B cell (primary cell): ENCODE measurements at places on chromosomes 6 and 20. TPM values are rescaled to one million over a fixed set of nuclear protein-coding genes. Genes with fewer than 3 reads are reported as not detected.

Gene FUT9
- not detected in 2 replicates for polyA plus RNA-seq

Gene SNAP25
- polyA plus RNA-seq = 0.27 TPM in 1 of 2 replicates, not detected in the other

Gene ACSS1
- polyA plus RNA-seq = 95.5 and 103 TPM in 2 replicates

Gene GRM1
- polyA plus RNA-seq = not detected in 2 replicates

Gene PRL
- not detected in 2 replicates for polyA plus RNA-seq

Gene APOM
- 11.6 and 11.9 TPM in 2 replicates for polyA plus RNA-seq

Gene ASIP
- 0.24 TPM in 1 of 2 replicates, not detected in the other for polyA plus RNA-seq

Gene COL11A2
- polyA plus RNA-seq = 0.82 and 0.88 TPM in 2 replicates

Gene SOBP
- polyA plus RNA-seq = 0.82 and 0.87 TPM in 2 replicates

Gene CD93
- polyA plus RNA-seq = 0.51 and 0.81 TPM in 2 replicates

Gene RCAN2
- not detected in 2 replicates for polyA plus RNA-seq

Gene CLPSL1
- polyA plus RNA-seq = not detected in 2 replicates

Gene PDE7B
- 2.6 TPM in 2 replicates for polyA plus RNA-seq

Gene CYP39A1
- not detected in 2 replicates for polyA plus RNA-seq

Gene ZC2HC1B
- 0.36 and 0.51 TPM in 2 replicates for polyA plus RNA-seq
